ENCODE measurements at places on chromosomes 13 and 19.

GRCh38 chr13:25872481-25873241 is 179.2 kb downstream of the SHISA2 start:
- DNase-seq: no peak

- no peak for DNase-seq
These were observed 4.7 kb downstream of the TINCR start for GRCh38 chr19:5563008-5563431.

- no peak for DNase-seq
These were observed 58.3 kb upstream of the MEDAG start for GRCh38 chr13:30847650-30848307.

GRCh38 chr19:18717601-18718000 is 34.1 kb downstream of the CRTC1 start:
- DNase-seq: no peak

- no peak for DNase-seq
These were observed at the start of gene MAB21L1 for GRCh38 chr13:35475960-35476943. Gene MAB21L1, minus strand, starts transcription at chr13:35476689. Its CDS starts 551 bp downstream, at chr13:35476138.

DNA sequence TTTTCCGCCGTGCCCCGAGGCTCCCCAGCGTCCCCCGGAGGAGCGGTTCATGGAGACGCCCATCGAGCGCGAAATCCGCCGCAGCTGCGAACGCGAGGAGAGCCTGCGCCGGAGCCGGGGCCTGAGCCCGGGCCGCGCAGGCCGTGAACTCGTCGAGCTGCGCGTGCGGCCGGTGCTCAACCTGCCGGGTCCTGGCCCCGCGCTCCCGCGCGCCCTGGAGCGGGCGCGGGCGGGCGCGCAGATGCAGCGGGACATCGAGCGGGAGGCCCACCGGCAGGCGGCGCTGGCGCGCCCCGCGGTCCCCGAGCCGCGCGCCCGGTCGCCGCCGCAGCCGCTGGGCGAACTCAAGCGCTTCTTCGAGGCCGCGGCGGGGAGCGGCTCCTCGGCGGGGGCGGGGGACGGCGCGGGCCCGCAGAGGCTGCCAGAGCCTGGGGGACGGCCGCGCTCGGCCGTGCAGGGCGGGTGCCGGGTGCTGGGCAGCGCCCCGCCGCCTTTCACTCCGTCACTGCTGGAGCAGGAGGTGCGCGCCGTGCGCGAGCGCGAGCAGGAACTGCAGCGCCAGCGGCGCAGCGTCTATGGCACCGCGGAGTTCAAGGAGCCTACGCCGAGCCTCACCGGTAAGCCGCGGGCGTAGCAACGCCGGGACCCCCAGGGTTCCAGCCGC is 807 bp downstream of the MISP3 start:
- peak; percentile 27 for DNase-seq

DNA sequence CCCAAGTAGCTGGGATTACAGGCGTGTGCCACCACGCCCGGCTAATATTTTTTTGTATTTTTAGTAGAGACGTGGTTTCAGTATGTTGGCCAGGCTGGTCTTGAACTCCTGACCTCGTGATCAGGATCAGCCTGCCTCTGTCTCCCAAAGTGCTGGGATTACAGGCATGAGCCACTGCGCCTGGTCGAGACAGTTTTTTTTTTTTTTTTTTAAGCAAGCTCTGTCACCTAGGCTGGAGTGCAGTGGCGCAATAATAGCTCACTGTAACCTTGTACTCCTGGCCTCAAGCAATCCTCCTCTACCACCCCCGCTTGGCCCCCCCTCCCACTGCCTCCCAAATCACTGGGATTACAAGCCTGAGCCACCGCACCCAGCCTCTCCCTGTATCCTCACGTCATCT is 6.4 kb upstream of the MAP2K7 start:
- DNase-seq: no peak

- no peak for DNase-seq
These were observed 118.2 kb downstream of the KCNRG start for GRCh38 chr13:50133358-50133953.

DNA sequence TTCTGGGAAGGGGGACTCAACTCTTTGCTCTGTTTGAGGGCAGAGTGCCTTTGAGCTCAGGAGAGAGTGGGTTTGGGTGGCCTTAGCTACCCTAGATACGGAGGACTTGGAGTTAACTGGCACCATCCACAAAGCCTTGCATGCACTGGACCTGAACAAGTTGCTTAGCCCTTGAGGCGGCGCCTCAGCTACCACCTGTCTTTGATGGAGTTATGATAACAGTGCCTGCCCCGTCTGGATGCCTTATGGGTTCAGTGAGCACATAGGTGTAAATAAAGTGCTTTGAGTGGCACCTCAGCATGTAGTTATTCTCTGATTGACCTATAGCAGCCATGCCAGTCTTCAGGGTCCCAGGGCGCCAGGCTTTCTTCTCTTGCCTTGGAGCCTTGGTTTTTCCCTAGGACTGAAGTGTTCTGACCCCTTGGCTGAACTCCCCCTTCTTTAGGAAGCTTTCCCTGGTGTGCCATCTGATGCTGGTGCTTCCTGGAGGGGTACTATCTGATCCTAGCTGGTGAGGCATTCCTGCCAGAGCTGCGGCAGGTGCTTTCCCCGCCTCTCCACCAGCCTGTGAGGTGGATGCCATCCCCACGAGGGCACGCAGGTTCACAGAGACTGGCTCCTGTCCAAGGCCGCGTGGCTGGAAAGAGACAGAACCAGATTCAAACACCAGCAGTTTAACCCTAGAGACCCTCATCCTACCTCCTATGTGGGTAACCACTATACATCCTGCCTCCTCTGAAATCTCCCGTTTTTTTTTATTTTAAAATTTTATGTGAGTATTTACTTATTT is 5.8 kb downstream of the BCKDHA start:
- DNase-seq: no peak

DNA sequence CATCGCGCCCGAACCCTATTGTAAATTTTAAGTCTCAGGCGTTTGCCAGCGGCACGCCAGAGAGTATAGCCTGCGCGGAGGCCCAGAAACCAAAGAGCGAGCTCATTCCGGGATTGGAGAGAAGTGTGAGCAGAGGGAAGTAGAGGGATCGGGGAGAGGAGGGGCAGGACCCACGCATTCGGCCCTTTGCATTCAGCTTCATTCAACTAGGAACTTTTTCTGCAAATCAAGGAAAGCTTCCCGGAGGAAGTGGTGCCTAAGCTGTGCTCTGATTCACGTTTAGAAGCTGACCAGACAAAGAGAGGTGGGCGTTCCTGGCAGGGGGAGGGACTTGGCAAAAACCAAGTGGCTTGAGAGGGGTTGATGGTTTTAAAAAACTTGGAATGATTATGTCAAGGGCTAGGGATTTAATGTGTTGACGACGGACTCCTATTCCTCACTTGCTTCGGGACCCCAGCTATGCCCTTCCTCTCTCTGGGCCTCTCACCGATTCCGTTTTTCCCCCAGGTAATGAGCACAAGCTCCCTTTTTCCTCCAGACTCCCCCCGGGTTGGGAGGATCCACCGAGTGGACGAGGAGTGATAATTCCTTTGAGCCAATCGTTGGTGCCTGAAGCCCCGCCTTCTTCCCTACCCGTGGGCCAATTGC is 811 bp upstream of the PRMT1 start:
- peak; percentile 70 for DNase-seq

DNA sequence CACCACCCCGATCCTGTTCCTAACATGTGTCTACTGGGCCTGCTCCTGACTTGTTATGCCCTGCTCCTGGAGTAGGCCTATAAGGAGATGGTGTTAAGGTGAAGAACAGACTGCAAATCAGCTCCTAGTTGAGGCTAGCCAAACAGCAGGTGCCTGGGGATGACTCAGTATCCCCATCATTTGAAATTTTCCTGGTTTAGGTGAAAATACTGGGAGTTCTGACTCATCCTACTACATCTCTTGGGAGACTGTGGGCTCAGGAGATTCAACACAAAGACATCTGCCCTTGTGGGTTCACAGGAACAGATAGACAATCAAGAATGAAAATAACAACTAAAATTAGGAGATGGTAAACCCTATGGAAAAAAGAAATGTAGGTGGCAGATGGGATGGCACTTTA is 41.2 kb downstream of the BRD4 start:
- DNase-seq: no peak

DNA sequence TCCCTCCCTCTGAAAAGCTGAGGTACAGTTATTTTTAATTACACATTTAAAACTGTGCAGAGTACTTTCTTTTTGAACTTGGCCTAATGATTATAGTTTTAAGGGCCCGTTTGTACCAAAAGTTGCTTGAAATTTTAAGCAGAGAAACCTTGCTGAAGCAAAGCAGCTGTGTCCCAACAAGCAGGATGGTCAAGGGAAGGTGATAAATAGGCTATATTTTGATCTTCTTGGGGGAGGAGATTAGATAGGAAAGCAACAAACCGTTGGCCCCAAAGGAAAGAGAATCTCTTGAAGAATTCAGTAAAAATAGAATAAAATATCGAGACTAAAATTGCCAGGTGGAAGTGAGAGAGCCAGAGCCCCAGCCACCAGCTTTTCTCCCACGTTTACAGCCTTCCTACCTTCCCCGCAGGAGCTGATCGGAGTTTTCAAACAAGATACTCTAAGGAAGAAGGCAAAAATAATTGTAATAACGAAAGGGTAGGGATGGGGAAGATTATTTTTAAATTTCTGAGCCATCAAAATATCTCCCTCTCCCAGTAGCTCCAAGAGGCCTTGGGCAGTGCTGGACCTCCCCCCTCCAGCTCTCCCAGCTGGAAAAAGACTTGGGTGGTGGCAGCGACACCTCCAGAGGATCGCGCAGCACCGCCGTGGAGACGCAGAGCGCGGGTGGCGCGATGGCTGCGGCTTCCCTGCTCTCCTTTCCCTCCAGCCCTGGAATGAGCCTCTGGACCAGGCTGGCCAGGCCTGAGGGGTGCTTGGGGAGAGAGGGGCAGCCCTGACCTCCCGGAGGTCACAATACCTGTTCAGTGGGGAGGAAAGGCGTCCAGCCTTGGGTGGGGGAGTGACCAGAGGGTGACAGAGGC is 5.8 kb downstream of the ZIC2 start:
- no peak for DNase-seq

DNA sequence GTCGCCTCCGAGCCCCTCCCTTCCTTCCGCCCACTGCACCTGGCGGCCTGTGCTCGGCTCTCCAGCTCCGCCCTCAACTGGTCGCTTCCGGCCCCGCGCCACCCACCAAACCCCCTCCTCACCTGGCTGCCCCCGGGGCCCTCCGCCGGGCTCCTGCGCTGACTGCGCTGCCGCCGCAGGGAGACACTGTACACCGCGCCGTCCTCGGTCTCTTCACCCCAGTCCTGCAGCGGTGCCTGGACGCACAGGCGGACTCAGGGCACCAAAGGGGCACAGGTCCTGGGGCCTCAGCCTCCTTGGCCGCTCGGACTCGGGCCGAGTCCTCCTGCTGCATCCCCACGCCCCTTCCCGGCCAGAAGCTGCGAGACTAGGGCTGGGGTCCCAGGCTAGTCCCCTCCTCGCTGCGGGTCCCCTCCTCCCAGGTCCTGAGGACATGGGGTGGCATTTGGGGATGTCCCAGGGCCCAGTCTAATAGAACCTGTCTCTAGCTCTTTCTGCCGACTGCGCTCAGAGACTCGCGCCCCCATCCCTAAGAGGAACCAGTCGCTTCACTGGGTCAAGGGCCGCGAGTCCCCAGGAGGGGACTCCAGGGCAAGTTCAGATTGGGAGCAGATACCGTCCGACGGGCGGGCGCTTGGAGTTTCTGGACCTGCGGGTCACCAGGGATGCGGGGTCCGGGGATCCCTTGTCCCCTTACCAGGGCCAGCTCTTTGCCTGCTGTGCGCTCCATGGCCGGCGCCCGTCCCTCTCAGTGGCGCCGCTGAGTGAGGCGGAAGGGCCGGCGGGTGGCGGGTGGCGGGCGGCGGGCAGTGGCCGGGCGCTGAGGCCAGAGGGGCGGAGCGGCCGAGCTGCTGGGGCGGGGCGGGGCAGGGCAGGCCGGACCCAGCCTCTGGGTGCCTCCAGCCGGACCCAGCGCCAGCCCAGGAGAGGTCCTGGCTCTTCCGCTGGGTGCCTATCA is at the start of gene RGL3:
Gene RGL3 (minus strand): TSS at position 766 of the 958 bp plus-strand sequence. CDS start 36 bp downstream, at position 730.
- DNase-seq: no peak

DNA sequence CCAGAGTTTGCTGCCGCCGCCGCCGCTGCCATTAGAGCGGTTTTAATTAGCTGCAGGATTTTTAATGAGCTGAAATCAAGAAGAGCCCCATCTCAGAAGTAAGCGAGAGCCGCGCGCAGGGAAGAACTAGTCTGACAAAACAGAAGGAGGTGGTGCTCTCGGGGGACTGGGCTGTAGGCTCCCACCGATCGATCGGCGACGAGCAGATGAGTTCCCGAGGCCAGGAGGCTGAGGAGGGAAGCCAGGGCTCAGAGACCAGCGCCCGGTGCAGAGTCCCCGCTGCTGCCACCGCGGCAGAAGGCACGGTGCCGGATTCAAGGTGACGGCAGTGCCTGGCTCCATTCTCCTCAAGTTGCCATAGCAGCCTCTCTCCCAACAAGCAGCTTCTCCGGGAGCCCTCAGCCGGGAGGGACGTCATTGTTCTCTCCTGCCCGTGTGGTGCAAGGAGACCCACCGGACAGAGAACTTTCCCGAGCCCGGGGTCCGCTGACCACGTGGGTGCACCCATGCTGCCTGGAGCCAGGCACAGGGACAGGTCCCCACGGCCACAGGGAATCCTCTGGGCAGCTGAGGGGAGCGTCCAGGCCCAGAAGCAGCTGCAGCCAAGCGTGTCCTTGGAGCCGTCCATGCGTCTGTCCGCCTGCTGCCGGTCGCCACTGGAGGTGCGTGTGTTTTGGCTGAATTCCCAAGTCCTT is 62.9 kb downstream of the CHST8 start:
- no peak for DNase-seq

GRCh38 chr19:49553451-49554271 is 25.9 kb downstream of the RCN3 start:
- DNase-seq: no peak

- DNase-seq: no peak
These were observed 12.7 kb downstream of the MED25 start for GRCh38 chr19:49830766-49831165.

- no peak for DNase-seq
These were observed 451.0 kb upstream of the SLC10A2 start for GRCh38 chr13:103517066-103517767.

DNA sequence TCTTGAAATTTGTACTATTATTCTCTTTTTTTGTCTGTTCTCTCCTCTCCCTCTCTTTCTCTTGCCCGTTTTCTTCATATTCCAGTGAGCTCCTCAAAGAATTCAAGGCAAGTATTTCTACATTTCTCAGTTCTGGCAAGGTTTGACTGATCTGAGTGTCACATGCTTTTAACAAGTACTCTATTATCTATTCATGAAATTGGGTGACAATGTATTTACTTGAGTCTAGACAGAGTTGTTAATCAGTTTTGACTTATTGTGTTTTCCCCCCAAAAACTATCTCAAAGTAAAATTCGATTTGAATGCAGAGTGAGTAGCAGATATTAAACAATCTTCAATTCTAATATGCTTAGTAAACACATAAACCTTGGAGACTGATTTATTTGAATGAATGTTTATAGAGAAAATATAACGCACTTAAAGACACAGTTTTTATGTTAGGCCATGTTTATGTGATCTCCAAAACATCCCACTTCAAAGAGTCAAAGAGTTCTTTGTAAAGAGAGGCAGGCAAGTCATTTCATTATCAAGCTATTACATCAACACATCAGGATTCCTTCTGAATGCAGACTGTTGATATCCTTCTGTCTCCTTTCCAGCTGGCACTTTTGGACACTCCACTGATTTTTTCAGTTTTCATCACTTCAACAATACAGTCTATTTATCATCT is 166.6 kb downstream of the SLITRK6 start:
- DNase-seq: no peak

Measured in GF-D8 (cell line).